Naive thymus-derived CD8-positive, alpha-beta T cell (primary cell): ENCODE measurements at places on chromosomes 2 and 18.

DNA sequence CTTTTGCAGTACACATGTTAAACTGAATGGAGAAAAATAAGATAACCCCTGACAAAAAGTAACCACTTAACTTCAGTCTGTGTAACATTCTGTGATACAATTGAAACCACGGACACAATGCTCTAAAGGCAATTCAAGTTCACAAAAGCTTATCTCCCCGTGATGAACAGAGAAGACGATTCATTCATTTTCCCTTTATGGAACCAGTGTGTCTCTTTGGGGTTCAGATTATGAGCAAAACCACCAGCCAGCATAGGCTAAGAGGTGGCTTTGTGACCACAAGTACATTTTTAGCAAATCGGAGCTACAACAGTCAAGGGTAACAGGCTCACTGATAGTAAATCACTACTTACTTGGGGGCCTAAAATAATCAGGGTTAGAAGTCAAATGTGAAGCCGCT is 120.6 kb upstream of the SMAD7 start:
- H3K27me3 ChIP-seq = no peaks in the 10 kb centered on the region
- H3K4me3 ChIP-seq = no peak overlapping the region
- H3K36me3 ChIP-seq = peaks cover 12% of the 10 kb centered on the region
- peaks cover 3% of the 10 kb centered on the region for H3K4me1 ChIP-seq
- H3K27ac ChIP-seq = no peak overlapping the region

- H3K4me3 ChIP-seq = no peak overlapping the region
- H3K27ac ChIP-seq = no peak overlapping the region
- DNase-seq = no peak
Observed at GRCh38 chr18:39481281-39481680, 1915.7 kb upstream of the CELF4 start.

DNA sequence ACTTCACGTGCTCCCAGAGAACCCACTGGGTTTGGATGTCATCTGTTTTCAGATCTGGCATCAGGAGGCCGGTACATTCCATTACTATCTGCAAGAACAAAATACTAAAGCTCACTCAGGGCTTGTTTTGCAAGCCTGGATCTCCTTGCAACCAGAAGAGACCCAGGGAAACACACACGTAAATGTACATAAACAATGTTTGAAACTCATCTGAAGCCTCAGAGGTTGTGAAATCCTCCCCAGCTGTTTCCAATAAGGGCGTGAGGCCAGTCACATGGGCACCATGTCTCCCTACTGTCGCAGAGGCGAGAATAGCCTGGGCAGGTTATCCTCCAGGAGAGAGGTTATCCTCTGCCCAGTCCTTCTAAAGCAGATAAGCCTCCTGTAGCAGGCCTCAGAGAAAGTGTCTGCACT is 186.9 kb downstream of the GFPT1 start:
- peaks cover 3% of the 10 kb centered on the region for H3K27me3 ChIP-seq
- no peak overlapping the region for H3K27ac ChIP-seq

GRCh38 chr2:60867007-60867406 is 14.4 kb upstream of the REL start:
- H3K27me3 ChIP-seq = no peaks in the 10 kb centered on the region
- H3K4me3 ChIP-seq = peak overlapping the region; percentile 21
- H3K36me3 ChIP-seq = peaks cover 17% of the 10 kb centered on the region
- H3K27ac ChIP-seq = peak overlapping the region; percentile 76
- DNase-seq = no peak

DNA sequence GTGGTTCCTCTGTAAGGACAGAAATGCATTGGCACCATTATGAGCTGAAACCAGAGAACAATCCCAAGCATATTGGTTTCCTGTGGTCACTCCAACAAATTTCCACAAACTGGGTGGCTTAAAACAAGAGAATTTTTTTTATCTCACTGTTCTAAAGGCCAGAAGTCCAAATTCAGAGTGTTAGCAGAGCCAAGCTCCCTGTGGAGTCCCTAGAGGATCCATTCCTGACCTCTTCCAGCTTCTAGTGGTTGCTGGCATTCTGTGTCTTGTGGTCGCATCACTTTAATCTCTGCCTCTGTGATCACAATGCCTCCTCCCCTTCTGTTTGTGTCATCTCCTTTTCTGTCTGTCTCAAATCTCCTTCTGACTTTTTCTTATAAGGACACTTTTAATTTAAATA is 380.3 kb downstream of the NYAP2 start:
- H3K27ac ChIP-seq = no peak overlapping the region
- no peak for DNase-seq
- no peaks in the 10 kb centered on the region for H3K27me3 ChIP-seq
- H3K4me1 ChIP-seq = no peaks in the 10 kb centered on the region
- H3K36me3 ChIP-seq = no peaks in the 10 kb centered on the region

DNA sequence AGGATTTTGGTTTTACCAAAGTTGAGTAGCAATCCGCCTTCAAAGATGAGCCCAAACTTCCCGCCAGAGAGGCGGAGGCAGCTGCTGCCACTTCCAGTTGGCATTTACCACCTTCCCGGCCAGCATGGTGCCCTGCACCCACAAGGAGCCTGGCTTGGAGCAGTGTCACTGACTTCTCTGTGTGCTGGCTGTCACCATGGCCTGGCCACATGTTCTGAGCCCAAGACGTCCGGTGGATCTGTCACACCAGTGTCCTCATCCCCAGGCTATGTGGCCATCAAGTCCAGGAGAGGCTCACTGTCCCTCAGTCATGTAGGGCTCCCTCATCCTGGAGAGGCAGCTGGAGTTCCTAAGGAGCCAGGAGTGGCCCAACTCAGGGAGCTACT is 100.6 kb downstream of the ACKR3 start:
- H3K27me3 ChIP-seq = peaks cover 21% of the 10 kb centered on the region
- H3K4me3 ChIP-seq = no peak overlapping the region
- H3K4me1 ChIP-seq = no peaks in the 10 kb centered on the region
- H3K27ac ChIP-seq = no peak overlapping the region

DNA sequence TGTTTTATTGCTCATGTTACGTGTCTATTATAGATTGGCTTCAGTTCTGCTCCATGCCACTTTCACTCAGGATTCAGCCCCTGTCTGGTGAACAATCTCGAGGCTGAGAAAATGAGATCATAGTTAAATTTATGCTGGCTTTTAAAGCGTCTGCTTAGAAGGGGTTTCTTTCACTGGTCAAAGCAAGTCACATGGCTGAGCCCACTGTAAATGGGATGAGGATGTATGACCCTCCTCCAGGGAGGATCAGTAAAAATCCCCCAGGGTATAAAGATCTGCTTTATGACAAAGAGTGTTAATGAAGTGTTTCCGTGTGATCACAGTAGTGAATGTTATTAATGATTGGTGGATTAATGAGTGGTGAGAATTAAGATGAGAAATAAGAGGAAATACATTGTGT is 6.2 kb upstream of the PLCL1 start:
- H3K27me3 ChIP-seq = peaks cover 26% of the 10 kb centered on the region
- no peak for DNase-seq
- H3K4me1 ChIP-seq = peaks cover 5% of the 10 kb centered on the region
- H3K36me3 ChIP-seq = no peaks in the 10 kb centered on the region
- H3K4me3 ChIP-seq = no peak overlapping the region

DNA sequence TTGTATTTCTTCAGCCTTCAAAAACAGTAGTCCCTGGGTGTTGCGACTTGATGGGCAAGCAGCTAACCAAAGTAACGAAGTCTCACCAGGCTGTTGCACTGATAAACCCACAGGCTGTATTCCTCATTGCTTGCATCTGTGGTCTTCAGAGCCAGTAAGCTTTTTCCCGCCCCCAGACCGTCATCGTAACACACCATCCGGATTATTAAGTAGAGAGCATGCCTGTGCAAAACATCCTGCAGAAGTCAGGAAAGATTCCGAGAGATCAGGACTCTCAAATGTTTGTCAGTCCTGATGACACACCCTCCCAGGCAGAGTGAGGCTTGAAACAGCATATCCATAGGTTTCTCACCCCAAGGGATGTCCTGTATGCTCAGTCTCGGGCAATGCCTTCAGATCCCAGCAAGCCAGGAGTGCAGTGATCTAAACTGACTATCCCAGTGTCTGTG is 15.9 kb downstream of the ITGB1BP1 start:
- H3K4me1 ChIP-seq = no peaks in the 10 kb centered on the region
- H3K27ac ChIP-seq = peak overlapping the region; percentile 59
- H3K27me3 ChIP-seq = no peaks in the 10 kb centered on the region
- no peak for DNase-seq

DNA sequence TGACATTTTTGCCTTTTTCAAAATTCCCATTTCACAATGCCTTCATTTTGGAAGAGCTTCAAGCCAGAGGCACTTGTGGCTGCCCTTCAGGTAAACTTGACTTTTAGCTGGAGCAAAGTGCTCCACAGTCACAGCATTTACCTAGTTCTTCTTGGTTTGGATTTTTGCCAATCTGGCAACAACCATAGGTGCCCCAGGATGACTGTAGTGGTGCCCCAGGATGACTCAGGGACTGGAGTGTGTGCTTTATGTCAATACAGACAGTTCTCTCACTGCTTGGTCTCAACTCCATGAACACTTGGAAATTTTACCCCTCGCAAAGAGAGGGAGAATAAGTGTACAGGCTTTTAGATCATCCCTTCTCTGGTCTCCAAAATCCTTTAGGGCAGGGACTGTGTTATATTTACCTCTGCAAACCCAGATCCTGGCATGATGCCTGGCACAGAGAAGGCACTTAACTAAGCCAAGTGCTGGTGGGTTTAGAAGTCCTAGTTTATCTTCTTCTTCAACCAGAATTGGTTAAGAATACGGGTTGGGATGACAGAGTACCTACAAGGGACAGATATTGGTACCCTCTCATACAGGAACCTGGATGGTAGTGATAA is 15.3 kb upstream of the PTPN4 start:
- no peak overlapping the region for H3K4me3 ChIP-seq
- no peaks in the 10 kb centered on the region for H3K36me3 ChIP-seq
- peaks cover 3% of the 10 kb centered on the region for H3K27me3 ChIP-seq
- no peaks in the 10 kb centered on the region for H3K4me1 ChIP-seq
- no peak overlapping the region for H3K27ac ChIP-seq

DNA sequence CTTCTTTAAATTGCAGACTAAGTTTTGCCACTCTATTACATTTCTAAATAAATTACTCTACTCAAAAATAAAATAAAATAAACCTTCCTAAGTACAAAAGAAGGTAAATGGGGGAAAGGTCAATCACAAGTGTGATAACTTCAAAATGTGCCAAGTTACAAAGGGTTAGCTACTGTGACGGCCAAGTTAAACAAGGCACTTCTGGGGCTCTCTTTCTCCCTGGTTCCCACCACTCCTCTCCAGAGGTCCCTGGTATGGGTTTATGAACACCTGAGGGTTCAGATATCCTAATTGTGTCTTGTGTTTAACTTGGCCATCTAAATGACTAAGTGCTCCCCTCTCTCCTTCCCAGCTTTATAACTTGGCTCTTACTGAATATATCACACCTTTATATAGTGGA is 5.4 kb downstream of the ZNF521 start:
- peaks cover 4% of the 10 kb centered on the region for H3K4me1 ChIP-seq
- no peak for DNase-seq
- H3K36me3 ChIP-seq = no peaks in the 10 kb centered on the region
- H3K27me3 ChIP-seq = peaks cover 65% of the 10 kb centered on the region
- no peak overlapping the region for H3K4me3 ChIP-seq

DNA sequence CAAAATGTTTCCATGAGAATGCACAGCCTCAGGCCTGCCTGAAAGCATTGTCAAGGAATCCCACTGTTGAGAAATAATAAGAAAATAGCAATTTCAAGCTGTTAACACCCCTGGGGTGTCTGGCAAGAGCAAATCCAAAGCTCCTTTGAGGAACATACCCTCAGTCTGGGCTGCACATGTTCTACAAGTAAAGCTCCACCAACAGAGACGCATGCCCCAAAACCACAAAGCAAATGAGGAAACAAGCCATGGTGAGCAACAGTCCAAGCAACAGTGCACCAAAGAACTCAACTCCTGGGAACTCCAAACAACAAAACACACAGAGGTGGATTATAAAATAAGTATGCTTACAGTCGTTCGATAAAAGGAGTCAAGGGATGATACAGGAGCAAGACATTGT is 40.3 kb downstream of the CYP27C1 start:
- H3K4me3 ChIP-seq = no peak overlapping the region
- H3K36me3 ChIP-seq = peaks cover 9% of the 10 kb centered on the region
- no peaks in the 10 kb centered on the region for H3K4me1 ChIP-seq
- no peak for DNase-seq

GRCh38 chr2:60560734-60561644 is 7.5 kb upstream of the BCL11A start:
- DNase-seq = no peak
- H3K4me3 ChIP-seq = no peak overlapping the region
- H3K27me3 ChIP-seq = peaks cover 34% of the 10 kb centered on the region
- no peak overlapping the region for H3K27ac ChIP-seq
- no peaks in the 10 kb centered on the region for H3K36me3 ChIP-seq

GRCh38 chr2:19041434-19042041 is 316.9 kb downstream of the OSR1 start:
- no peaks in the 10 kb centered on the region for H3K27me3 ChIP-seq
- H3K27ac ChIP-seq = no peak overlapping the region
- no peak overlapping the region for H3K4me3 ChIP-seq

GRCh38 chr2:177598326-177599138 is 206.0 kb downstream of the AGPS start:
- H3K27me3 ChIP-seq = no peaks in the 10 kb centered on the region
- H3K36me3 ChIP-seq = no peaks in the 10 kb centered on the region
- no peak for DNase-seq
- H3K27ac ChIP-seq = no peak overlapping the region
- no peaks in the 10 kb centered on the region for H3K4me1 ChIP-seq
- H3K4me3 ChIP-seq = no peak overlapping the region

- H3K36me3 ChIP-seq = no peaks in the 10 kb centered on the region
- H3K4me1 ChIP-seq = peaks cover 49% of the 10 kb centered on the region
- DNase-seq = peak; percentile 12
- no peaks in the 10 kb centered on the region for H3K27me3 ChIP-seq
- peak overlapping the region; percentile 74 for H3K4me3 ChIP-seq
- peak overlapping the region; percentile 87 for H3K27ac ChIP-seq
Observed at GRCh38 chr2:216015722-216016464, 2.5 kb upstream of the MREG start.

DNA sequence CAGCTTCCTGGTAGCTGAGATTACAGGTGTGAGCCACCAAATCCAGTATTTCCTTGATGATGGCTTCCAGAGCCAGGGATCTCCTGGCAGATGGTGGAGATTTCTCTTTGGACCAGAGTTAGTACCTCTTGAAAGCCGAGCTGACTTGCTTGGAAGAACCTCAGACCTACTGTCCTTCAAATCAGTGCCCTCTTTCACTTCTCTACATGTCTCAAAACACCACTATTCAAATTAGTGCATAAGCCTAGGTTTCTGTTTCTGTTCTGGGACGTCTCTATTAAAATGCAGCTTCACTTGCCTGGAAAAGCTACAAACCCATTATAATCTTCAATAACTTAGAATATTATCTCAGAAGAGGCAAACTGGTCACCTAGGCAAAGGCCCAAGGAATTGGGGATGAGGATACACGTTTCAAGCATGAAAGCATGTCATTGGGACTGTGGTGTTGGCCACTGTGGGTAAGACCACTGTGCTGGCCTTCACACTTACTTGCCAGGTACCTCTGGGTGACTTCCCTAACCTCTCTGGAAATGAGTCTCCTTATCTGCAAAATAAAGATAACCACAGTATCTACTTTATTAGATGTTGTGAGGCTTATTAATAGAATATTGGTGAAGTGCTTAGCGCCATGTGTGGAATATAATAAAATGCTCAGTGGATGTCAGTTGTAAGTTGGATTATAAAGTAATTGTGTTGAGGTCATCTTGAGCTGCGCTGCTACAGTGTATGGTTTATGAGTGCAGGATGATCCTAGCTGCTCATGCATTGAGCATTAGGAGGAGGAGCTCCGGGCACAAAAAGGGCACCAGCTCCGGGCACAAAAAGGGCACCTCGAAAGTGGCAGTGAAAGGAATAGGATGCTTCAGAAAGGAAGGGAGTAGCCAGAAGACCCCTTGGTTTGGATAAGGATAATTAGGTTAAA is 84.5 kb downstream of the DOCK10 start:
- H3K36me3 ChIP-seq = peaks cover 5% of the 10 kb centered on the region
- peak overlapping the region; percentile 75 for H3K27ac ChIP-seq
- no peak overlapping the region for H3K4me3 ChIP-seq
